ENCODE measurements at places on chromosomes 11 and 22.

DNA sequence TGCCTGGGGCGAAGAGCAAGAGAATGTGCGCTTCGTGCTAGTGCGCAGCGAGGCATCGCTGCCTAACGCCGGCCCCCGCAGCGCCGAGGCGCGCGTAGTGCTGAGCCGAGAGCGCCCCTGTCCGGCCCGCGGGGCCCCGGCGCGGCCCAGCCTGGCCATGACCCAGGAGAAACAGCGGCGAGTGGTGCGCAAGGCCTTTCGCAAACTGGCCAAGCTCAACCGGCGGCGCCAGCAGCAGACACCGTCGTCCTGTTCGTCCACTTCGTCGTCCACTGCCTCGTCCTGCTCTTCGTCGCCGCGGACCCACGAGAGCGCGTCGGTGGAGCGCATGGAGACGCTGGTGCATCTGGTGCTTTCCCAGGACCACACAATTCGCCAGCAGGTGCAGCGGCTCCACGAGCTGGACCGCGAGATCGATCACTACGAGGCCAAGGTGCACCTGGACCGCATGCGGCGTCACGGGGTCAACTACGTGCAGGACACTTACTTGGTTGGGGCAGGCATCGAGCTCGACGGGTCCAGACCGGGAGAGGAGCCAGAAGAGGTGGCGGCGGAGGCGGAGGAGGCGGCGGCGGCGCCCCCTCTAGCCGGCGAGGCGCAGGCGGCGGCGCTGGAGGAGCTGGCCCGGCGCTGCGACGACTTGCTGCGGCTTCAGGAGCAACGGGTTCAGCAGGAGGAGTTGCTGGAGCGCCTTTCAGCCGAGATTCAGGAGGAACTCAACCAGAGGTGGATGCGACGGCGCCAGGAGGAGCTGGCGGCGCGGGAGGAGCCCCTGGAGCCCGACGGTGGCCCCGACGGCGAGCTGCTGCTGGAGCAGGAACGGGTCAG, 1.0 kb downstream of the RASSF10 start:
- DNase-seq: peak; percentile 30

DNA sequence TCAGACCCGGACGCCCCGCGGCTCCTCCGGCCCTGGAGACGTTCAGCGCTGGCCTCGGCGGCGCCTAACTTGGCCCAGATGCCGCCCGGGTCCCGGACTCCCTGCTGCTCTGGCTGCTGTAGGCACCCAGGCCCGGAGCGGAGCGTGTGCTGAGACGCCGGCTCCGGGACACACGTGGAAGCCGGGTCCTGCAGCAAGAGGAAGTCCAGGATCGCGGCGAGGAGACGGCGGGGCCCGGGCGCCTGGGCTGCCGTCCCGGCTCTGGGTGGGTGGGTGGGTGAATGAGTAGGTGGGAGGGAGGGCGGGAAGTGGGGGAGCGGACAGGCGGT, 223 bp downstream of the WT1 start:
- no peak for DNase-seq

DNA sequence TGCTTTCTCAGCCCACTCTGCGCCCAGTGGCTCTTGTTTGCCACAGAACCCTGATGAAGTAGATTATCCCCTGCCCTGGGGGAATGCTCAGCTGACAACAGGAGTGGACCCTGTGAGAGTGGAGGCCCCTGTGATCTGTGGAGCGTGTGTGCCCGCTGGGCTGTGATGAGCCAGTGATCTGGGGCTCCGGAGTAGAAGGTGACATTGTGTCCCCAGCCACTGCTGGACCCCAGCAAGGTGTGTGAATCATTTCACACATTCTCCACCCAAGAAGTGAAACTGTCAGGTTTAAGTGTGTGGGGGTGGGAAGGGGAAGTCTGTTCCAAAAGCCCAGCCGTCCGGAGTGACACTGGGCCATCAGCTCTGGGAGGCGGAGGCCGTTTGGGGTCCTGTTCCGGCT, 33.1 kb upstream of the GRAMD4 start:
- DNase-seq: no peak

GRCh38 chr11:45159781-45160365, 13.4 kb downstream of the PRDM11 start:
- DNase-seq: no peak

DNA sequence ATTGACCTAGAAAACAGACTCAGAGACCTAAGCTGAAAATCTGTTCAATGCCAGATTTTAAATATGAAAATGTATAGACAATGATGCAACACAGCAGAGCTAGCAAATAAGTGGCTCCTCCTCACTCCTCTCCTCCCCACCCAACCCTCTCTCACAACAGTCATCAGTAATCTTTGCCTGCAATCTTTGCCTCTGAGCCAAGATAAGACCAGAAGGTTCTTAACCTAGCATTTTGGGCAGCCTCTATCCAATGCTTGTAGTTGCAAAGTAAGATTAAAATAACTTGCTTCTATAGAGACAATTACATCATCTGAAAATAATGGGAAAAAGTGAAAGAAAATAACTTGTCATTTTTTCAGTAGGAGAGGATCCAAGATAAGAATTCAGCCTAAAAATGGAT, 117.3 kb downstream of the PARVA start:
- DNase-seq: no peak

DNA sequence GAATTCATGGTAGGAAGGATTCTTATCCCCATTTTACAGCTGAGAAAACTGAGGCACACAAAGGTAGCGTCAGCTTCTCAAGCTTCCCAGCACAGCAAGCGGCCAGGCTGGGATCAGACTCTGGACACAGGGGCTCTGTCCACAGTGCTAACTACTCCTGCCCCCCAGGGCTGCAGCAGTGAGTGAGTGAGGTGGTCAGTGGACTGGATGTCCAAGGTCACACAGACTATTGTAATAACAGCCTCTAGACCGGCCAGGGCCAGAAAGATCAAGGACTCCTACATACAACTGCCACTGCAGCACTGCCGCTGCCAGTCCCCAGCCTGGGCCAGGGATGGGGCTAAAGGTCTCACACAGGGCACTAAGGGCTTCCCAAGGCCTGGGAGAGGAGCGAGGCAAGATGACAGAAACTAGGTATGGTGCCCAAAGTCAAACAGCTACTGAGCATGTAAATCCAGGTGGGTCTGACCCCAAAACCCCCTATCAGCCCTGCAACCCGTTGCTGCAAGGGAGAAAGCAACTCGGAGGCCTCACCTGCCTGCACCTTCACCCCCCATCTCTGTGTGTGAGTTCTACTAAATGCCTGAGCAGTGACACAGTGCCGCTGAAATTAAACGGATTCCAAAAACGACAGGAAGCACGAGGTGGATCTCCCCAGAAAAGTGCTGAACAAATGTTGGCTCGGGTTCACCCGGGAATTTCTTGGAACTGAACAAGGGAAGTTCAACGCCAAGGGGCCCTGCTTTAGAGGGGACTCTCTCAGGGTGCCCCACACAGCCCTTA, 161.8 kb upstream of the GRK3 start:
- DNase-seq: no peak

DNA sequence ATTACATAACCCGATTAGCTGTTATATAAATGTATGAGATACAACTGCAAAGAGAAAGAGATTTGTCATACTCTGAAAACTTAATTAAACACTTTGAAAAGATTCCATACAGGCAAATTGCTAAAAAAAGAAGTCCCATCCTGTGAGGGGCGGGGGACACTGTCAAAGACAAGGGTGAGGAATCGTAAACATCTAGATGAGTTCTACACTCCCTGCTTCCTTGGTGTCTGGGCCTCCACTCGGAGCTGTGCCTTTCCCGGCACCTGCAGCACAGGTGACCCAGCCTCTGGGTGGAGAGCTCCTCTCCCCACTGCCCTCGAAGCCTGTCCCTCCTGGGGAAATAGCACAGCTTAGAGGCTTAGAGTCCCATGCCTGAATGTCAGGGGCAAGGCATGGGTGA, 69.2 kb upstream of the CRYBB3 start:
- no peak for DNase-seq

- no peak for DNase-seq
Measured at GRCh38 chr11:107836851-107837250, 21.7 kb downstream of the SLC35F2 start.

DNA sequence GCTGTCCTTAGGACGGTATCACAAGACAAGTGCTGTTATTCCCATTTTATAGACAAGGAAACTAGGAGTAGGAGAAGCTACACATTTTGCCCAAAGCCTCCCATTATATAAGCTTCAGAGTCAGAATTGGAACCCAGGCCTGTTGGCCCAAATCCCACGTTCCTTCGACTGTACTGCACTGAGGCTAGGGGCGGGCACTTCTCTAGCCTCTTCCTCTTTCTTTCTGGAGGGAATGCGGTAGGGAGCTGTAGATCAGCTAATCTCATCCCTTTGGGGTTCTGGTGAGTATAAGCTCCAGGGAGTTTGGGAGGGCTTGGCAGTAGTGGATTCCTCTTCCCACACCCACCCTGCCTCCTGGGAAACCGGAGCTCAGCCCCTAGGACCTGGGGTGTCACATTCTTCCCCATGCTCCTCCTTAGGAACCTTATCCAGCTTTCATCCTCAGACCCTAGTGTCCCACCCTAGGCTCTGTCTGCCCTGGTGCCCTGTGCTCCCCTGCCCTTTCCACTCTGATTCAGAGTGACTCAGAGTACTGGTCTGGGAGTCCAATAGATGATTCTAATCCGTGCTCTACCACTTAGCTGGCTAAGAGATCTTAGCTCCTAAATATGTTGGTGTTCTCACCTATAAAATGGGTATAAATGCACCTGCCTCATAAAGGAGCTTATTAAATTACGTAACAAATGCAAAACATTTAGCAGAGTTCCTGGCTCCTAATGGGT, 29.3 kb downstream of the PHLDB1 start:
- no peak for DNase-seq

- no peak for DNase-seq
Measured at GRCh38 chr11:37504921-37505320, 906.9 kb upstream of the RAG2 start.

DNA sequence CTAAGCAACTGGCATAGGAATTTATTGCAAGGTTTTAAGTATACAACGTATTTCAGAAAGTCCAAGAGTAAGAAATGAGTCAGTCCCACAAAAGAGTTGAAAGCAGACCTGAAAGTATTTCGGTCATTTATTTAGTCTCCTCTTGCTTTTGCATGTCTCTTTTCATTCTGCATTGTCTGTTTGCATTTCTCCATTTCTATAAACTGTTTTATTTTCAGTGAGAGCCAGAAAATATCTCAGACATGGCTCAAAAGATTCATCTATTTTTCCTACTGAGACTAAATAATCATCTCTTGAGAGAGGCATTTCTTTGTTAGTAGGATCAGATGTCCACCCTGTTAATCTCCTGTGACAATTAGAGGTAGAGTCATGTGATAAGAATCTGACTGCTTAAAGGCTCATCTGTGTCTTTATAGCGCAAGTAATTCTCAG, 219.1 kb upstream of the CCDC179 start:
- no peak for DNase-seq

GRCh38 chr11:128171506-128171905, 415.9 kb downstream of the ETS1 start:
- no peak for DNase-seq

DNA sequence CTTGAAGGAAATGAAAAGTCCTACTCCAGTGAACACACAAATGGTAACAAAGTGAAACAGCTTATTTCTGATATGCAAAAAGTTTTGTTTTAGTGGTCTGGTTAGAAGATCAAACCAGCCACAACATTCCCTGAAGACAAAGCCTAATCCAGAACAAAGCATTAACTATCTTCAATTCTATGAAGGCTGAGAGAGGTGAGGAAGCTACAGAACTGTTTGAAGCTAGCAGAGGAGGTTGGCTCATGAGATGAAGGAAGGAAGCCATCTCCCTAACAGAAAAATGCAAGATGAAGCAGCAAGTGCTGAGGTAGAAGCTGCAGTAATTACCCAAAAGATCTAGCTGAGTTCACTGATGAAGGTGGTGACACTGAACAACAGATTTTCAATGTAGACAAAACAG, 168.4 kb downstream of the IGLL1 start:
- no peak for DNase-seq
